Testis (tissue), 5 donors: ENCODE measurements at places on chromosomes 5 and 9. TPM values are rescaled to one million over a fixed set of nuclear protein-coding genes. Genes with fewer than 3 reads are reported as not detected.

DNA sequence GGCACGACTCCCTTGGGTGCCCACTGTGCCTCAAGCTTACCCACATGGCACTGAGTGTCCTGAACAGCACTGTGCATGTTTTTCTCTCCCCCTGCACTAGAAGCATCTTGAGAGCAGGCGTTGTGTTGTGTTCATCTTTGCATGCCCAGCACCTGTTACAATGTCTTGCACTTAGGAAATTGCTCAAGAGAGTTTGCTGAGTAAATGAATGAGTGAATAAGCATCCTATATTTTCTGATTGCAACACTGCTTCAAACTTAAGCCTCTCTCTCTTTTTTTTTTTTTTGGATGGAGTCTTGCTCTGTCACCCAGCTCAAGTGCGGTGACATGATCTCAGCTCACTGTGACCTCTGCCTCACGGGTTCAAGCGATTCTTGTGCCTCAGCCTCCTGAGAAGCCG, 94.5 kb downstream of the LMNB1 start:
- H3K4me1 ChIP-seq: peaks cover 15% of the 10 kb centered on the region
- no peaks in the 10 kb centered on the region for H3K36me3 ChIP-seq
- H3K4me3 ChIP-seq: no peak overlapping the region

- peaks cover 15% of the 10 kb centered on the region for H3K4me1 ChIP-seq
- DNase-seq: no peak
- peak overlapping the region; percentile 65 for H3K4me3 ChIP-seq
- H3K27ac ChIP-seq: peak overlapping the region; percentile 38
These were observed 158.8 kb downstream of the C9orf152 start for GRCh38 chr9:110048976-110049698.

DNA sequence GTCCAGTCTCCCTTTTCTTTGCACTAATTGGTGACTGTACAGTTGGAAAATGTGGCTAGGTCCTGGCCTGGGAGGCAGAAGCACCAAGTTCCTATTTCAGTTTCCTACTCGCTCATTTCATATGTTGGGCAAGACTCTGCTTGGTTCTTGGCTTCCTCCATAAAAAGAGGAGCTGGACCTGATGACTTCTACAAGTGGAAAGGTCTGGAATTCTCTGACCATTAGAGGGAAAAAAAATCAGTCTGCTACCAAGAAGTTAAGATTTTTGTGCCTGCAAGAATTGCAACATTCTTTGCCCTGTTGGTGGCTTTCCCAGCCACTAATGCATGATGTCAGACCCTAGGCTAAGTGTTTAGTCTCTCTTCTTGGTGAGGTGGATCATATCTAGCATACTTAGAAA, 91.5 kb downstream of the WDR41 start:
- no peak overlapping the region for H3K4me3 ChIP-seq
- no peaks in the 10 kb centered on the region for H3K27me3 ChIP-seq

GRCh38 chr9:34653151-34654072, 1.4 kb downstream of the IL11RA start:
- H3K27me3 ChIP-seq: no peaks in the 10 kb centered on the region
- H3K4me1 ChIP-seq: peaks cover 46% of the 10 kb centered on the region
- H3K36me3 ChIP-seq: no peaks in the 10 kb centered on the region
- no peak overlapping the region for H3K4me3 ChIP-seq
- peak overlapping the region; percentile 37 for H3K27ac ChIP-seq
- peak; percentile 53 for DNase-seq

IL5 gene
- 2.2 TPM for total RNA-seq

PTGER4 gene
- total RNA-seq: 10.4 TPM

MAML1 gene
- 52.5 TPM for total RNA-seq

LCN1 gene
- not detected for total RNA-seq
